ENCODE measurements at places on chromosomes 13 and 19. TPM values are rescaled to one million over a fixed set of nuclear protein-coding genes. Genes with fewer than 3 reads are reported as not detected.

SYDE1 gene
- 26.9 TPM for total RNA-seq

PSPN gene
- 2.0 TPM for total RNA-seq

- H3K4me3 ChIP-seq: no peak overlapping the region
- no peaks in the 10 kb centered on the region for H3K36me3 ChIP-seq
- H3K4me1 ChIP-seq: no peaks in the 10 kb centered on the region
- H3K27ac ChIP-seq: no peak overlapping the region
These were observed 71.1 kb downstream of the UGGT2 start for GRCh38 chr13:95982144-95982543.

DNA sequence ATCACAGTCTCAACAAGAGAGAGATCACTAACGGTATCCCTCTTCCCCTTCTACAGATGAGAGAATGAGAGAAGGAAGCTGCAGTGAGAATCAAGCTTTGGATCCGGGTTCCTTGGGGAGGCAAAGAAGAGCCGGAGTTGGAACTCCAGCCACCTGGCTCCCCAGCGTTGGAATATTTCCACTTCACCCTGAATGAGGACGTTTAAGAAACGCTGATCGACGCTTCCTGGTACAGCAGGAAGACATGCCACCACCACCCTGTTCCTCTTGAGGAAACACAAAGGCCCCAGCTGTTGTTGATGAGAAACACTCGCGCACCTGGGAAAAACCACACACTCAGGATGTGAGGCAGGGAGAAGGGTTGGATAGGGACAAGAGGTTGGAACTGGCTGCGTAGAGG is 11.3 kb upstream of the CACNG8 start:
- H3K36me3 ChIP-seq: no peaks in the 10 kb centered on the region
- H3K4me1 ChIP-seq: no peaks in the 10 kb centered on the region
- H3K4me3 ChIP-seq: no peak overlapping the region

- no peaks in the 10 kb centered on the region for H3K27me3 ChIP-seq
- no peak overlapping the region for H3K4me3 ChIP-seq
- H3K4me1 ChIP-seq: peaks cover 6% of the 10 kb centered on the region
- DNase-seq: peak; percentile 84
These were observed 31.3 kb downstream of the TINCR start for GRCh38 chr19:5536337-5536894.

ATXN8OS gene
- not detected for total RNA-seq

GRCh38 chr19:926589-927350 is 935 bp downstream of the ARID3A start:
- peak overlapping the region; percentile 78 for H3K4me3 ChIP-seq
- no peaks in the 10 kb centered on the region for H3K4me1 ChIP-seq
- no peaks in the 10 kb centered on the region for H3K27me3 ChIP-seq
- peak overlapping the region; percentile 84 for H3K27ac ChIP-seq

Measured in kidney (tissue), 22 donors.